ENCODE measurements at places on chromosomes 5 and 9.

GRCh38 chr5:95761771-95762651 lies 30.9 kb downstream of the RHOBTB3 start:
- DNase-seq: no peak

GRCh38 chr5:136677217-136677616 lies 311.9 kb upstream of the TRPC7 start:
- DNase-seq: no peak

DNA sequence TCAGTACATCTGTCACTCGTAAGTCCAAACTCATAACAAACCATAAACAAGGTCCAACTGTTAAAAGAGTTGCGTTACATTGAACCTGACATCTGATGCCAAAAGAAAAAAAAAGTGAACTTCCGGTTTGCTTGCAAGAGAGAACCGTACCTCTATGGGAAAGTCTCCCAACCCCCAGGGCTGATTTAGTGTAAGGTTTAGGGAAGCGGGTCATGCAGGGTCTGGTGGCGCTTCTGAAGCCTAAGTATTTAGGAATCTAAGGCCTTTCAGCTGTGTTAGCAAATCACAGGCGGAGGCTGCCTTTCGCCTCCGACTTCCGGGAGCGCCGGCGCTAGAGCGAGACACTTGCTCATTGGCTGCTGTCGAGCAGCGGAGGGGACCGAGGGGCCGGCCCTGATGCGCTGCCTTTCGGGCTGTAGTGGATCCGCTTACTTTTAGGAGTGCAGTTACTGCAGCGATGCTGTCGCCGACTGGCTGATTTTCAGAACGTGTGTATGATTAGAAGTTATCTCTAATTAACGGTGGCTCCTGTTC lies 12.0 kb upstream of the GNPDA1 start:
- peak; percentile 85 for DNase-seq

DNA sequence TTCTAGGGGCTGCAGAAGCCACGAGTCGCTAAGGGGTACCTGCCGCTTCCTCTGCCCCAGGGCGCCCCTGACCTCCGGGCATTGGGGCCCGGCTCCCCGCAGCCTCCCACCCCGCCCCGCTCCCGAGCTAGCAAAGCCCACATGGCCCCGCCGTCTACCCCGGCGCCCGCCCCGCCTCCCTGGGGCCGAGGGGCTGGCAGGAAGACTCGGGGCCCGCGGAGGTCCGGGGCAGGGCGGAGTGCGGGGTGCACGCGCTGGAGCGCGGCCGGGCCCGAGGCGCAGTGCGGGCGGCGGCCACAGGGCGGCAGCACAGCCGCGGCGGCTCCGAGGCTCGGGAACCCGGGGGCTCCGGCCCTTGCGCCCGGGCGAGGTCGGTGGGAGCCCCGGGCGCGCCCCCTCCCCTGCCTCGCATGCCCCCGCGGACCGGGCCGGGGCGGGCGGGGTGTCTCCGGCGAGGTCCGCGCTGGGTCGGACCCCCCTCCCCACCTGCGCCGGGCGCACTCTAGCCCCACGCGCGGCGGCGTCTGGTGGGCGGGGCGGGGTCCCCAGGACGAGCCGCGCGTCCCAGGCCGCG lies 6.7 kb downstream of the NRARP start:
- DNase-seq: no peak

- DNase-seq: no peak
Measured at GRCh38 chr5:175015028-175015685, 290.8 kb downstream of the MSX2 start.

- DNase-seq: no peak
Measured at GRCh38 chr5:41234475-41234874, 21.1 kb upstream of the C6 start.

DNA sequence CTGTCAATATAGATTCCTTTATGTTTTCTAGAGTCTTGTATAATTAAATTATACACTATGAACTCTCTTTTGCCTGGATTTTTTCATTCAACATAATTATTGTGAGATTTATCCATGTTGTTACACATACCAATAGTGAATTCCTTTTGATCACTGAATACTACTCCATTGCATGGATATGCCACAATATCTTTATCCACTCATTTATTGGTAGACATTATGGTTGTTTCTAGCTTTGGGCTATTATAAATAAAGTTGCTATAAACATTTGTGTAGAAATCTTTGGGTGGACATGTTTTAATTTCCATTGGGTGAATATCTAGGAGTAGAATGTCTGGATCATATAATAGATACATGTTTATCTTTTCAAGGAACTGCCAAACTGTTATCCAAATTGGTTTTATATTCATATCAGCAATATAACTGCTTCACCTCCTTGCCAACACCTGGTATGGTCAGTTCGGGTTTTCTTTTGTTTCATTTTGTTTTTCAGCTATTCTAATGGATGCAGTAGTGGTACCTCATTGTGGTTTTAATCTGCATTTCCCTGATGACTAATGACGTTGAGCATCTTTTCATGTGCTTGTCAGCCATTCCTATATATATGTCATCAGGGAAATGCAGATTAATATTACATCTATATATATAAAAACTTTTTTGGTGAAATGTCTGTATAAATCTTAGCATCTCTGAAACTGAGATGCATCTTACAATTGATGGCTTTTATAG lies 32.1 kb upstream of the TCF7 start:
- no peak for DNase-seq

- no peak for DNase-seq
Measured at GRCh38 chr5:90054612-90055011, 354.9 kb downstream of the CETN3 start.

DNA sequence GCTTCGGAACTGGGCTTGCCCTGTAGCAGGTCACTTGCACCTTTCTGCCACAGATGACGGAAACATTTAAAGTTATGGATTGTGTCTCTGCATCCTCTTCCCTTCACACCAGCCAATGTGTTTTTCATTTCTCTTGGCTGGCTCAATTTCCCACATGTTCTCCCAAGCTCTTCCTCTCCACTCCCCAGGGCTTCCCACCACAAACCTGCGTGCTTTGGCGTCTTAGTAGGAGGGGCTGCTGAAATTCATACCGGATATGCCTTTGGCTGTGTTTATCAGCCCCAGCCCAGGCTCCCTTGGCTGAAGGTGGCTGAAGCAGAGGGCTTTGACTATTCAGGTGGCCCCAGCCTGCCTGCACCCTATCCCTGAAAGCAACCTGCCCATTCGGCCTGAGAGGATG lies 32.1 kb downstream of the ADRB2 start:
- DNase-seq: no peak

GRCh38 chr5:133236541-133236951 lies 184.7 kb downstream of the HSPA4 start:
- DNase-seq: no peak

GRCh38 chr5:82419559-82420332 lies 141.6 kb upstream of the RPS23 start:
- DNase-seq: no peak

- no peak for DNase-seq
Measured at GRCh38 chr5:151347369-151347768, at the start of gene SLC36A2. TSS of gene SLC36A2 (minus strand) at chr5:151347559. CDS start at chr5:151347460, 99 bp downstream.

DNA sequence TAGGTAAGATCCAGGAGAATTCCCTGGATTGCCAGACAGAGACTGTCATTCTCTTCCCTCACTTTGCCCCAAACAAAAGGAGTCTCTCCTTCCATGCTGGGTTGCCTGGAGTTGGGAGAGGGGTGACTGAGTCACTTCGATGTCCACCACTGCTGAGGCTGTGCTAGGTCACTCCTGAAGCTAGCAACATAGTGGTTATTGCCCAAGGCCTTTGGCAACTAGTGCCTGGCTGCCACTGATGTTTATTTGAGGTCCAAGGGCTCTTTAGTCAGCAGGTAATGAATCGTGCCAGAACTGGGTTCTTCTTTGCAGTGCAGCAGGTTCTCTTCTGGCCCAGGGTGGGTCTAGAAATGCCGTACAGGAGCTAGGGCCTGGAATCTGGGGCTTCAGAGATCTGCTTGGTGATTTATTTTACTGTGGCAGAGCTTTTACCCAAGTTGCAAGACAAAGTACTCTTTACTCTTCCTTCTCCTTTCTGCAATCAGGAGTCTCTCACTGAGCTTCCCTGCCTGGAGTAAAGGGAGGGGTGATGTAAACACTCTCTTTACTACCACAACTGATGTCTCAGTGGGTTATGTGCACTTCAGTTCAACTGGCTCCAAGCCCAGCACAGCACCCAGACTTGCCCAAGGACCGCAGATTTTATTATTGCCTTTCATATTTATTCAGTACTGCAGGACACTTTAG lies 155.7 kb upstream of the SH3GL2 start:
- DNase-seq: no peak

DNA sequence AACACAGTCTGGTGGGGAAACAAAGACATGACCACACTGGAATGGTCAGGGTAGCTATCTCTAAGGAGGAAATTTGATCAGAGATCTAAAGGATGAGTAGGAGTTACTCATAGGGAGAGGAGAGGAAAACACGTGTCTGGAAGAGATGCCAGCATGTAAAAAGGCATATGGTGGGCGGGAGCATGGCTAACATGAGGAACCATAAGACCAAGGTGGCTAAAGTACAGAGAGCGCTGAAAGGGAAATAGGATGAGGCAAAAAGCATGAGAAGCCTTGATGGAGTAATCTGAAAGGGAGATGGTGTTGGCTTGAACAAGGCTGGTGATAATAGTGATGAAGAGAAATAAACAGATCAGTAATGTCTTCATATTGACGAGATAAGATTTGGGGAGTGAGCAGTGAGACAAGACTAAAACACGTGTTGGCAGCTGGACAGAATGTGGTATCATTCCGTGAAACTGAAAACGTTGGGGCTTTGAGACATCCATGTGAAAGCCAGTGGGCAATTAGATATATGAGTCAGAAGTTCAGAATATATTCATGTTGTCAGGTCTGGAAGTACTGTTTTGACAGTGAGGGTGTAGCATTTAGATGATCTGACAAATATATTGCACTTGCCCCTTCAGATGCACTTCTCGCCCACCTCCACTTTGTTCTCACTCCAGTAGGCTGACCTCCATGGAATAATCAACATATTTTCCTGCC lies 209.1 kb upstream of the KCNN2 start:
- no peak for DNase-seq

DNA sequence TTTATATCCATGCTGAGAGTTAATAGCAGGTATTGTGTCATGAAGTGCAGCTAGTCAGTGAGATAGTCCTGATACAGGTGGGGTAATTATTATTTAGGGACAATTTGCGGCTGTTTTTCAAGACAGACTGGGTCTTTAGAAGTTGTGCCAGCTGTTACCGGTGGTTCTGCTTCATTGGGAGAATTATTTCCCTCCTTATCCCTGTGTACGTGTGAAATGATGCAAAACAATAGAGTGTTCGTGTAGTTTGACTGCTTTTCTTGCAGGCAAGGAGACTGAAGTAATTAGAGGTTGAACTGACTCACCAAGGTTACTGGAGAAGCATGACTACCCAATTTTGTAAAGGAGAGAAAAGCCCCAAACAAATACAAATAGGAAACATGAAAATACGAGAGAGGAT lies 101.7 kb downstream of the ARRDC3 start:
- DNase-seq: peak; percentile 52

DNA sequence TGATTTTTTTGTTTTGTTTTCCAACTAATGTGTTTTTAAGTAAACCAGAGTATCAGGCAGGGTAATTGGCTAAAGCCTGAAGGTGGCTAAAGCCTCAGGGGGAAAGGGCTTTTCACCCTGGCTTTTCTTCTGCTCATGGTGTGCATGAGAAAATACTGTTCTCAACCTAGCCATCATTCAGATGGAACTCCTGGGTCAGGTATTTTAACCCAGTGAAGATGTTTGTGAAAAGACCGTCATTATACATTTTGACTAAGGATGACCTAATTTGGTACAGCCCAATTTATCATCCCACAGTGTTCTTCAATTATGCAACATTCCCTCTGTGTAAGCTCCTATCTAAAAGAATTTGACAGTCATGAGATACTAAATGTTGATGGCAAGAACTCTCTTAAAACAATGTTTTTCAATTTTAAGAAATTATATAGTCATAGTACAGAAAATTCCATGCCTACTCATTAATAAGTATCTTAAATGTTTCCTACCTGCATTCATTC lies 209.5 kb upstream of the TARS1 start:
- no peak for DNase-seq

DNA sequence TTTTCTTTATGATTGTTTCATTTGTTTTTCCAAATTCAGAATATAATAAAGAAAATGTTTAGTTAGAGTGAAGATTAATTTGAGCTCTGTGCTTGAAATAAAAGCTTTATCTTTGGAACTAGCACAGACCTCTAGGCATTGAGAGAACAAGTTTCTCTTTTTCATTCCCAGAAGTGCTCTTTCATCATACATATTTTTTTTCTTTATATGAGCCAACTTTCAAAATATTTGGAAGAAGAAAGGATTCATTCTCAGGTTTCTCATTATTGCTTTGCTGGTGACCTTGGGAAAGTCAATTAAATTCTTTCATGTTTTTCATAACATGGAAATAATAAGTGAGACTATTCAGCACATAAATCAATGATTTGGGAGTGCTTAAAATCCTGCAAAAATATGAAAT lies 16.8 kb downstream of the CTXN3 start:
- no peak for DNase-seq

- no peak for DNase-seq
Measured at GRCh38 chr9:129776938-129777768, 24.3 kb upstream of the PTGES start.

DNA sequence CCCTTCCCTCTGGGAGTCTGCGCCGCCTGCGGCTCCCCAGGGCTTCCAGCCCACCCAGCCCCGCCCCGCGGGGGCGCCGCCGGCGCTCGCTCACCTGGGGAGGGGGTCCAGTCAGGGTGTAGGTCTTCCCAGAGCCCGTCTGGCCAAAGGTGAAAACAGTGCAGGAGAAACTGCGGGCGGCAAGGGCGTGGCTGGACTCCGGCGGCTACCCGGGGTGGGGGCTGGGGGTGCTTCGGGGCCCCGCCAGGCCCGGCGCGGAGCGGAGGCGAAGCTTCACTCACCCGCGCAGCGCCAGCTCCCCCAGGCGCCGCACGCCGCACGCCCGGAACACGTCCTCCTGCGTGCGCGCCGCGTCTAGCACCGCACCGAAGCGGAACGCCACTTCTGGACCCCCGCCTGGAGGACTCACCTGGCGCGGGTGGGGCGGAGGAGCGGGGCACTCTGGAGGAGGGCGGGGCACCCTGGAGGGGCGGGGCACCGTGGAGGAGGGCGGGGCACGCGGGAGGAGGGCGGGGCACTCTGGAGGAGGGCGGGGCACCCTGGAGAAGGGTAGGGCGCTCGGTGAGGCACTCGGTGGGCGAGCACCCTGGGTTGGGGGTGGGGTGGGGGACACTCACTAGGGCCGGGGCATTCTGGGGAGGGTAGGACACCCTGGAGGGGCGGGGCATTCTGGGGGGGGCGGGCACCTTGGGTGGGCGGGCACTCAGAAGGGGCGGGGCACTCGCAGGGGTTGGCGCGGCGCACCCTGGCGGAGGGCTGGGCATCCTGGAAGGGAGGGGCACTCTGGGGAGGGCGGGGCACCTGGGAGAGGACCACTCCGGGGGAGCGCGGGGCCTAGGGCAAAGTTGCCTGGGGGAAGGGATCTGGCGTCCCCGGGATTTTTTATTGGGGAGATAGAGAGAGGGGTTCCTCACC lies 814 bp downstream of the KIF12 start:
- DNase-seq: no peak

DNA sequence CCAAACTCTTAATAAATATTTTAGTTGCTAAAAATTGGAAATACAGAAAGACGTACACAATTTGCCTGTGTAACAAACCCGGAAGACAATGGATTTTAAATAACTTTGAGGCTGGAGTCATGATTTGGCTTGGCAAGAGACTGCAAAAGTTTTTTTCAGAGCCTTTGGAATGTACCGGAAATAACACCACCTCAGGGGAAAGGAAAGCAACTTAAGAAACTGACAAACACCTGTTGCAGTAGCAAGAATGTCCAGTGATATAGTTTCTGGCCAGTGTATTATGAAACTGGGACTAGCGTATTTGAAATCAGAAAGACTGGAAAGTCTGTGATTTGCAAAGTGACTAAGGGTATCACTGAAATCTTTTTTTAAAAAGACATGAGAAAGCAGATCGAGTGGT lies 842 bp downstream of the MUSK start:
- no peak for DNase-seq

- DNase-seq: no peak
Measured at GRCh38 chr9:129624947-129625346, 1.0 kb upstream of the NTMT1 start.

All from Panc1 (cell line).